ENCODE measurements at places on chromosomes 5 and 9. TPM values are rescaled to one million over a fixed set of nuclear protein-coding genes. Genes with fewer than 3 reads are reported as not detected.
A peak's percentile ranks its signal among the peaks of the same experiment; 100 is the strongest.

- H3K36me3 ChIP-seq = no peaks in the 10 kb centered on the region
- peaks cover 30% of the 10 kb centered on the region for H3K4me1 ChIP-seq
- DNase-seq = no peak
These were observed 11.5 kb upstream of the SHOC1 start for GRCh38 chr9:111806259-111806658.

GRCh38 chr5:60382716-60383115 lies 317.2 kb downstream of the DEPDC1B start:
- H3K27me3 ChIP-seq = peaks cover 4% of the 10 kb centered on the region
- H3K27ac ChIP-seq = no peak overlapping the region
- H3K4me1 ChIP-seq = no peaks in the 10 kb centered on the region
- H3K36me3 ChIP-seq = no peaks in the 10 kb centered on the region

- no peak for DNase-seq
- H3K27ac ChIP-seq = no peak overlapping the region
- no peak overlapping the region for H3K4me3 ChIP-seq
These were observed 257.6 kb downstream of the SEMA5A start for GRCh38 chr5:9288234-9288633.

DNA sequence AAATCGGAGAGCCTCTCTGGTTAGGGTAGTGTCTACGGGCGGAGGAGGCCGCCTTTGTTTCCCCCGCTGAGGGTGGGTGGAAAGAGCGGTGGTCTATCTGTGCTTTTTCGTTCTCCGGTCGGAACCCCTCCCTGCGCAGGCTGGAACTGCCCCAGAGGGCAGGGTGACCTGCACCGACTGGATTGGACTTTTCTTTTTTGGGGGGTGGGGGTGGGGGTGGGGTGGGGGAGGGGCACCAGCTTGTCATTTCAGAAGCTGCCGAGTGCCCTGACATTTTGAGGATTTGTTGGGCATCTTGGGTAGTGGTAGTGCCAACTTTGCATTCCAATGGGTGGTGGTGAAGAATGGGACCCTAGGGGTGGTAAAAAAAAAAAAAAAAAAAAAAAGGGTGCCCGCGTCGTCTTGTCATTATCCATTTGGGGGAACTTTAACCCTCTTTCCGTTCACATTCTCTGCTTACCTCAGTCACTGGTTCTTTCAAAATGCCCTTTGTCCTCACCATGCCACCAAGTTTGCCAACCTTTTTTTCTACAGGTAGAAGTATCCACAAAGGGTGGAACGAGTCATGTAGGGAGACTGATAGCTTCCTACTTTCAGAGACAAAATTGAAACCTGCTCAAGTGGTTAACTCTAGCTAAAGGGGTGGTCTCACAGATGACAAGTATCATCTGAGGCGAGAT lies 1.3 kb downstream of the UBE2R2 start:
- H3K27me3 ChIP-seq = no peaks in the 10 kb centered on the region
- peaks cover 61% of the 10 kb centered on the region for H3K4me1 ChIP-seq
- peak overlapping the region; percentile 99 for H3K27ac ChIP-seq

DNA sequence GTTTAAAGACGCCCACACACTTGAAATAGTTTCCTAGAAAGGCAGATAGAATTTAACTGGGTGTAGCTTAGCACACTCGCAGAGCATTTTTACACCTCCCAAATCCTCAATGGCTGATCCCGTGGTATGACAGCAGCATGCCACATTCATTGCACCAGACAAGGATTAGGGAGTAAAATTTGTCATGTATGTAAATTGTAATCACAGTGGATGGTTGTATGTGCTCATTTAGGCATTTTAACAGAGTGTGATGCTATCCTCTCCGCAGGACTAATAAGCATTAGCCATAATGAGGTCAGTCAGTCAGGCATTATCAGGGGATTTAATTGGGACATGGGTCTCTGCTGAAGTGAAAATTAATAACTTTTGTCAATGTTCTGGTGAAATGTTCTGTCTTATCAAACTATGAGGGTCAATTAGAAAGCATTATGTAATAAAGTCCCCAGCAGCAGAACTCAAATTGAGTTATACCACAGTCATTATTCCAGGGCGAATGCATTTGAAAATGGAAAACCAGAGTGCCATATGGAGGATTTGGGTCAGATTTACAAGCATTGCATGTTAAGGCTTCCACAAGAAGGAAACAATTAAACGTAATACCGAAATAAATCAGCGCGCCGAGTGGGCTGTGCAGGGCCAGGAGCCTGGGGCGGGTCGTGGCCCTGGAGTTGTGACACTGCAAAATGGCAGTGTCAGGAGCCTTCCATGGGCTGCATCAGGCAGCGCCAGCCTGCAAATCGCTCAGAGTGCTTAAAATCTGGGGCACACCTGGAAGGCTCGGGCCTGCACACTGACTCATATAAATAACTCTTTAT lies 602.2 kb downstream of the BNC2 start:
- DNase-seq = no peak
- H3K27ac ChIP-seq = no peak overlapping the region
- H3K4me3 ChIP-seq = no peak overlapping the region
- H3K27me3 ChIP-seq = no peaks in the 10 kb centered on the region
- no peaks in the 10 kb centered on the region for H3K4me1 ChIP-seq
- no peaks in the 10 kb centered on the region for H3K36me3 ChIP-seq

DNA sequence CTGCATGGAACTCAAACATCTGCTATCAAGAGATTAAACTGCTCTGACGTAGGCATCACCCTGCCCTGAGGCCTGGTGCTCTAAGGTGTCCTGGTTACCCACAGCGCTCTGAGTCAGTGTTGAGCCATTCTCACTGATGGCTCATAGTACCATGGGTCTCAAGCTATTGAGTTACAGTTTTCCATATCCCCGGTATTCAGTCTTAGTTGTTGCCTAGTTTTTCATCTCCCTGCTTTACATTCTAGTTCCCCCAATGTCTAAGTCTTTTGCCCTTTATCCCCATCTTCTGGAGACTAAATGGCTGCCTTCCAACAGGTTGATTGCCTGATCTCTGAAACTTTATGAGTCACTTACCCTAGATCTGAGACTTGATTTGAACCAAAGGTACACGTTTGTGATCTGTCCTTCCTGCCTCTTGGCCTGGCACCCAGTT lies 161.2 kb upstream of the PTGER4 start:
- H3K4me1 ChIP-seq = peaks cover 32% of the 10 kb centered on the region
- H3K27ac ChIP-seq = peak overlapping the region; percentile 5
- H3K27me3 ChIP-seq = no peaks in the 10 kb centered on the region
- no peak for DNase-seq
- H3K36me3 ChIP-seq = peaks cover 2% of the 10 kb centered on the region
- no peak overlapping the region for H3K4me3 ChIP-seq

PCDHA10 gene
- total RNA-seq = not detected

SPINK6 gene
- total RNA-seq = not detected

ELOVL7 gene
- total RNA-seq = 5.9 TPM

PCA3 gene
- not detected for total RNA-seq
